ENCODE measurements at places on chromosomes 7 and 10.
A peak's percentile ranks its signal among the peaks of the same experiment; 100 is the strongest.

DNA sequence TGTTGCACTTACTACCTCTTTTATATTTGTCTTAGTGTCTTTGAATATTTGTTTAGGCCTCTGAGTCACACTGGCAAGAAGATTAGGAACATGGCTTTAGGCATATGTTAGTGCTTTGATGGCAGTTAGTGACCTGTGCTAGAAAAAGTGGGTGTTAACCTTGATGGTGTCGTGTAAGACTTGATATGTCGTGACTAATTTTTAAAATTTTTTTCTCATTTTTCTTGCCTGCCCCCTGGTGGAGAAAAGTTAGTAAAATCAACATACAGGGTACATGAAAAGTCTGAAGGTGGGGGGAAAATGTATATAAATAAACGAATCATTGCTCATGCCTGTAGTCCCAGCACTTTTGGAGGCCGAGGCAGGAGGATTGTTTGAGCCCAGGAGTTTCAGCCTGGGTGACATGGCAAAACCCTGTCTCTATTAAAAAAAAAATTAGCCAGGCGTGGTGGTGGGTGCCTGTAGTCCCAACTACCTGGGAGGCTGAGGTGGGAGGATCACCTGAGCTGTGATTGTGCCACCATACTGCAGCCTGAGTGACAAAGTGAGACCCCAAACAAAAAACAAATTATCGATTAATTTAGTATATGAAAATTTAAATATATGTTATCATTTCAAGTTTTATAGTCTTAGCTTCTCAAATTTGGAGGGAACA lies 44.6 kb downstream of the TAX1BP1 start:
- DNase-seq, result peak; percentile 22

DNA sequence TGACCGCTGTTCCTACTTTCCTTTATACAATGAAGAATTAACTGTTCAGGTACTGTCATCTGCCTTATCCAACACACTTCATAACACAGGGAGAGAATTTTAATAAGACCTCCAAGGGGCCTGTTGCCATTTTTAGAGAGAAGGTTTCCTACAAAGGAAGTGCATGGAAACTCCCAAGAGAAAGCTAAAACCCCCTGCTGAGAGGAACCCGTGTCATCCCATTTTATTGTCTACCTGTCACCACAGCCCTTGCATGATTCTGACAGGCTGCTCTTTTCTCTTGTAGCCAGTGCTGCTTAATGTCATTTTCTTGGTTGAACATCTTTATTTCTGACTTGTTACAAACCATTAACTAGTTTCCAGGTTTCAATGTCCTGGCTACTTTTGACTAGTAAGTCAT lies 98.4 kb downstream of the SNX10 start:
- peak; percentile 62 for DNase-seq

DNA sequence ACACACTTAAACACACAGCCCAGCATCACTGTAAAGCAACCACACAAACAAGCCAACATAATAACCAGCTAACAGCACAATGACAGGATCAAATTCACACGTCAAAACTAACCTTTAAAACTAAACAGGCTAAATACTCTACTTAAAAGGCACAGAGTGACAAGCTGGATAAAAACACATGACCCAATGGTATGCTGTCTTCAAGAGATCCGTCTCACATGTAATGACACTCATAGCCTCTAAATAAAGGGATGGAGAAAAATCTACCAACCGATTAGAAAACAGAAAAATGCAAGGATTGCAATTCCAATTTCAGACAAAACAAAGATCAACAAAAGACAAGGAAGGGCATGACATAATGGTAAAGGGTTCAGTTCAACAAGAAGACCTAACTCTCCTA lies 17.2 kb upstream of the PRSS58 start:
- DNase-seq, result no peak

GRCh38 chr7:28986028-28986764 lies 28.1 kb upstream of the TRIL start:
- DNase-seq, result no peak

GRCh38 chr10:121221072-121221471 lies 369.9 kb downstream of the WDR11 start:
- DNase-seq, result no peak

DNA sequence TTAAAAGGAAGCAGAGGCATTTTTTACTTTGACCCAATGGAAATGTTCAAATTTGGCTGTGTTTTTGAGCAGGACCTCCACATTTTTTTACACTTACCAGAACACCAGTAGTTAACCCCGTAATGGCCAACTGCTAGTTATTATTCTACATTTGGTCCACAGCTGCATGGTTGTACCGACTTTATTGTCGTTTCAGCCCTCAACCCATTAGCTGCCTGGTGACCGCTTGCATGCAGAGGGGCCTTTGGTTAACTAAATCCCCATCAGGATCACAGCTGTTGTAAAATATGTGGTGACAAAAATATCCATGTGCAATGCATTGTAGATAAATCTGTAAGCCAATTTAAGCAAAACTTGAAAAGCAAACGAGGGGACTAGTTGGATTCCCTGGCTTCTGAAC lies 342.2 kb upstream of the MEOX2 start:
- DNase-seq, result no peak

DNA sequence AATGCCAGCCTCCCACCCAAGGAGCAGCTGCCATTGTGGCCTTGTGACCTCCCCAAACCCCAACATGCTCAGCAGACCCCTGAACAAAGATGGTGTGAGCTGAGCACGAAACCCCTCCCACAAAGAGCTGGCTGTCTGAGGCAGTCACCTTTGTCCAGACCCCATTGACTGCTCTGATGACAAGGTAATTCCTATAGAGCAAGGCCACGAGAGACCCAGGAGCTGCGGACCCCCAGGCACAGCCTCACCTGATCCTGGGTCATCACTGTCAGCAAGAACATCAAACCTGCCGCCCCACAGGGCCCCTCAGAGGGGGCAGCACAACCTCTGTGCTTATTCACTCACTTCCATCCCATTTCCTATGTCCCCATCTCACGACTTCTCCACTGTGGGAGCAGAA lies 102.6 kb downstream of the CPXM2 start:
- no peak for DNase-seq

DNA sequence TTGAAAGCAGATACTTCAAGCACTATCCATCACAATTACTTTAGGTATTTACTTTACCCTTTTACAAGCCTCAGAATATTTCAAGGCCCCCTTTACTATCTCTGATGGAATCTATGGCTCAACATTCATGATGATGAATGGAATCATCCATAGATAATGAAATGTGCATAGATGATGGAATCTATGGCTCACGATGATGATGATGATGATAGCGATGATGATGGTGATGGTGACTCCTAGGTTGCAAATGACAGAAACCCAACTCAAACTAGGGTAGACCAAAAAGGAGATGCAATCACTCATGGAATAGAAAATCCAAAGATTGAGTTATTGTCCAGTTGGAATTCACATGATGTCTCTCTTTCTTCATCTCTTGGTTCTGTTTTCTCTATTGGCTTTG lies 55.7 kb downstream of the NEBL start:
- no peak for DNase-seq

DNA sequence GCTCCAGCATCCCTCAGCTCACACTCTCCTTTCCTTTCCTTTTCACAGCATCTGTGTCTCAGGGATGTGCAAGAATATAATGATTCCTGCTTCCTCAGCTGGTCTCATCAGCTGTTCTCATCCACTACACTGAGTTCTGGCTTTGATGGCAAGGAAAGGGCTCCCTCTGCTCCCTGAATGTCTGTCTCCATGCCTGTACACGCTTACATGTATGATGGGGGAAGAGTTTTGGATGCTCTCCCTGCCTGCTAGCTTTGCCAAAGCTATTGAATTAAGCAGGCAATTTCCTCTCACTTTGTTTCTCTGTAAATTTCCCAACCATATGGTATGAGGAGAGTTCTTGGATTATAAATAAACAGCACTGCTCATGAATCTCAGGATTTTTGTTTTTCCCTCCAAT lies 254.5 kb downstream of the SORCS3 start:
- DNase-seq, result no peak

DNA sequence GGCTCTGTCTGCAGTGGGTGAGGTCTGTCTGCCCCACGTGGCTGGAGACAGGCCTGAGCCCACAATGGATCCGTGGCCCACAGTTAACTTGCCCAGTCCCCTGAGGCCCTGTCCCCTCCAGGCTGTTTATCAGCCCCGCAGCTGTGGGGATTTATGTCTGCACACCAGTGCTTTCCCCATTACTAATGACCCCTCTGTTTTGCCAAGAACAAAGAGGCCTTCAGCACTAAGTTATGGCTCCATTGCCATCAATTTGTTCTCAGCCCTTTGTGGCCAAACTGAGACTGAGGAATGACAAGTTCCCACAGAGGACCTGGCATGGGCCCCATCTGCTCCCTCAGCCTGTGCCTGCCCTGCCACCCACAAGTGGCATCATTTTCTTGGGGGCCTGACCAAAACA lies 138.2 kb downstream of the C10orf105 start:
- DNase-seq, result no peak

DNA sequence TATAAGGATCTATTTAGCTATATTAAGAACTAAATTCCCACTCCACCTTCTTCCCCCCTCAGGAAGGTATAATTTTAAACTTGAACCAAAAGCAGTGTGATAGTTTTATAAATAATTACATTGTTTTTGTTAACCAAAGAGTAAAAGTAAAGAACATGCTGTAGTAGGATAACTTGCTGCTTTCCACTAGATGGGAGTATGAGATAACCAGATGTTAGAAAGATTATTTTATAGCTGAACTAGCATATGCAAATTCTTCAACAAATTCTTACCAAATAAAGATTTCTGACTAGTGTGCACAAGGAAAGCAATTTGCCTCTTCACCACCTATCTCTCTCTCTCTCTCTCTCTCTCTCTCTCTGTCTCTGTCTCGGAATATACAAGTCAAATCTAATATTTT lies 31.8 kb downstream of the TES start:
- DNase-seq, result no peak

GRCh38 chr7:84107259-84107658 lies 87.3 kb downstream of the SEMA3A start:
- DNase-seq, result no peak

- no peak for DNase-seq
Observed at GRCh38 chr10:97736403-97736901, 476 bp upstream of the ZFYVE27 start.

GRCh38 chr7:5615190-5616070 lies 166.0 kb downstream of the RNF216 start:
- DNase-seq, result no peak

GRCh38 chr10:65940816-65941662 lies 984.8 kb upstream of the LRRTM3 start:
- DNase-seq, result no peak

DNA sequence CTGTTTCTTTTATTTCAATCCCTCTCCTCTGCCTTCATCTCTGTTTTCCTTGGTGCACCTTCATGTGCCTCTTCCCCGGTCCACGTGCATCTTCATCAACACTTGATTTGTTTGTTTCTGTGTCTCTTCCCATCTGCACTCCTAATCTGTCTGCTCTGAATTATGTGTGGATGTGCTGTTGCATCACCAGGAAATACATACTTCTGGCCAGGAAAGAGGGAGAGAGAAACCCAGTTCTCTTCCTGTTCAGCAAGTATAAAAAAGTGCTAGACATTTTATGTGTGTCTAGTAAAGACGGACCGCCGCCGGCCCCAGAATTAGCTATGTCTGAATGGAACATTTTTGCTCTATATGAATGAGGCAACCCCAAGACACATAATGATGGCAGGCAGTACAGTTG lies 93.8 kb downstream of the CALD1 start:
- DNase-seq, result no peak

- DNase-seq, result no peak
Observed at GRCh38 chr7:2498708-2499107, 20.9 kb upstream of the LFNG start.

DNA sequence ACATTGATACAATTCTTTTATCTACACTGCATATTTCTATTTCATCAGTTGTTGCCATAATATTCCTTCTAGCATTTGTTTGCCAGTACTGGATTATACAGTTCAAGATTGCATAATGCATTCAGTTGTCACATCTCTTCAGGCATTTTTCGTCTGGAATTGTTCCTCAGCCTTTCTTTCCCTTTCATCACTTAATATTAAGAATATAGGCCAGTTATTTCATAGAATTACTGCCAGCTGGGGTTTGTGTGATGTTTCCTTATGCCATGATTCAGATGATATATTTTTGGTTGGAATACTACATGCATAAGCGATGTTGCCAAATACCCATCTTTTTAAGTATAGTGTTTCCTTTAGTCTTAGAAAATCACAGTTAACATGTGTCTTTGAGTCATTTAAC lies 20.8 kb downstream of the KIFBP start:
- DNase-seq, result no peak

DNA sequence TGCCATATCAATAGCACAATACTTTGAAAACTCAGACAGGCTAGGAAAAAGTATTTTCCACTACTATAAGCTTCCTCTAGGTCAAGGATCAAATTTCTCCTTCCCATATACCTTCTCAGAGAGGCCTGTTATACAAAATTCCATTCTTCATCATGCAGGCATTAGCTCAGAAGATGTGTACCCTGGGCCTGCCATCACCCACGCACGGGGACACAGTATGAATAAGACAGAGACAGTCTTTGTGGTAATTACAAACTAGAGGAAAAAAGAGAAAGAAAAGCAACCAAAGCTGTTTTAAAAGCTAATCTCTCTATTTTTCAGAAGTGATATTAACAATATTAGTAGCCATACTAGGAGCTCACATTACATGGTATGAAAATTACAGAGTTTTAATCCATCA lies 236.8 kb upstream of the AOAH start:
- DNase-seq, result no peak

DNA sequence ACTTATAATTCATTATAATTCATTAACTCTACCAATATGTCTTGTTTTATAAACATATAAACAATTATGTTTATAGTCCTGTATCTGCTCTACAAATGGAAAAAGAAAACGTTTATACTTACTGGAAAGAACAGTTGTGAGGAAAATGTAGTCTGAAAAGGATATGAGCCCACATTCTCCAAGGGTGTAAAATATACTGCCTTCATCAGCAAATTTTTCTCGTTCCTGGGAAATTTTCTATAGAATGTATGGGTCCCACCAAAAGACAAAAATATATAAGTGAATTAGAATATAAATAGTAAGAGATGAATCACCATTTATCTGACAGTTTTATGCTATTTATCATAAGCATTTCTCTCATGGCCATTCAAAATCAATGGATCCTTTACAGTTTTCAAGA lies 117.8 kb downstream of the MICU1 start:
- no peak for DNase-seq

- DNase-seq, result no peak
Observed at GRCh38 chr7:46784732-46785131, 797.2 kb downstream of the TNS3 start.

DNA sequence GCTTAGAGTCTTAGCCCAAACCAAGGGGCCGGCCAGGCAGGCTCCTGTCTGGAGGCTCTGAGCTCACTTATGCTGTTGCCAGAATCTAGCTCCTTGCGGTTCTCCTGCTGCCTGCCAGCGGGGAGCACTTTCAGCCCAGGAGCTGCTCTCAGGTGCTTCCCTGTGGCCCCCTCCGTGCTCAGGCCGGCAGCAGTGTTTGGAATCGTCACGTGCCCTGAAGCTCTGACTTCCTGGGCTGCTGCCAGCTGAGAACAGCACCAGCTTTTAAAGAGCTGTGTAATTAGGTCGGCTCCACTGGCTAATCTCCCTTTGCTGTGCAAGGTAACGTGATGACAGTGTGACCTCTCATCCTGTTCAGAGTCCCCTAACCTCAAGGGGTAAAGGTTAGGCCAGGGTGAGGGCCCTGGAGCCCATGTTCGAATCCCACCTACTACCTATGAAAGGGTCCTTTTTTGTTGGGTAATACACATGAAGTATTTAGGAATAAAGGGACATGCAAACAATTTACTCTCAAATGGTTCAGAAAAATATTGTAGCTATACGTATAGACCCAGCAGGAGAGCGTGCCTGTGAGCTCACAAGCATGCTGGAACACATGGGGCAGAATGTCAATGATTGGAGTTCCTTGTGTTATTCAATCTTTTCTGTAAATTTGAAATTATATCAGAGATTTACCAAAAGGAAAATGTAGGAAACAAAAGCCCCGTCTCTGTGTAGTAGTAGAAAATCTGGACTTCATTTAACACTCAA lies 16.6 kb downstream of the ZNF862 start:
- peak; percentile 90 for DNase-seq

All from NCI-H146 (cell line).